Stimulated activated CD4-positive, alpha-beta T cell treated with anti-CD3 and anti-CD28 coated beads, Interleukin-15, amount 100 ng/mL, for 1 hour (primary cell): ENCODE measurements at places on chromosomes 3 and 15.

DNA sequence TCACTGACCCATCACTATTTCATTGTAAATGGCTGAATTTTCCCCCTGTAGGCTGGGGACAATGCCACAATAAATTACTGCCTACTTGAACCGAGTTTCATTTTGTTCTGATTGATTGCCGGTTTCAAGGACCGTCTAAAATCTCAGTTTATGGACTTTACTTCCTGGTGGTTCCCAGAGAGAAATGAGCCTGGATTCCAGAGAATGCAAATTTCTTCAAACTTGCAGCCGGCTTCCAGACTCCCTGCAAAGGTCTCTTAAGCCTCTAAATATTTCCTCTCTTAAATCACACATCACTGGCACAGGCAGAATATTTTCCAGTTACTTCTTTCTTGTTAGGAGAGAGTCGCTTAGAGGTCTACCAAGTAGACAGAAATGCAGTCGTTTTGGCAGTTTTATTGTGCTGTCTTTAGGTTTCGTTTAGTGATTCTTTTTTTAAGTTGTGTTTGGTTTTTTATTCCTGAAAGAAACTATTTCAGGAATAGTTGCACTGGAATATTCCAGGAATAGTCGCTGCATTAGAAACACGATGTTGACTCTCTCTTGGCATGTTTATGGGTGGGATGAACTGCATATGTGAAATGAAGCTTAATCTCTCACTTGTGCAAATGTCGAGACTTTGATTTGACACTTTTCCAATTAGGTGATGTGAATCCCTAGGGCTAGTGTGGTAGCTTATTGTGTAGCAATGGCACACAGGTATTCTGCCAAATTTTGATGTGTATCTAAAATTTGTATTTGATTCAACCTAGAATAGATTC is 284.1 kb upstream of the NR2E3 start:
- DNase-seq, result no peak

- DNase-seq, result no peak
Observed at GRCh38 chr3:45947361-45947760, 4.1 kb downstream of the CXCR6 start.

GRCh38 chr3:172694573-172695246 is 16.2 kb downstream of the NCEH1 start:
- no peak for DNase-seq

GRCh38 chr15:68725736-68726135 is 95.0 kb downstream of the ANP32A start:
- no peak for DNase-seq

- no peak for DNase-seq
Observed at GRCh38 chr3:140165781-140166180, 230.8 kb downstream of the CLSTN2 start.

- DNase-seq, result no peak
Observed at GRCh38 chr3:187085021-187085666, 54.2 kb downstream of the RPL39L start.

DNA sequence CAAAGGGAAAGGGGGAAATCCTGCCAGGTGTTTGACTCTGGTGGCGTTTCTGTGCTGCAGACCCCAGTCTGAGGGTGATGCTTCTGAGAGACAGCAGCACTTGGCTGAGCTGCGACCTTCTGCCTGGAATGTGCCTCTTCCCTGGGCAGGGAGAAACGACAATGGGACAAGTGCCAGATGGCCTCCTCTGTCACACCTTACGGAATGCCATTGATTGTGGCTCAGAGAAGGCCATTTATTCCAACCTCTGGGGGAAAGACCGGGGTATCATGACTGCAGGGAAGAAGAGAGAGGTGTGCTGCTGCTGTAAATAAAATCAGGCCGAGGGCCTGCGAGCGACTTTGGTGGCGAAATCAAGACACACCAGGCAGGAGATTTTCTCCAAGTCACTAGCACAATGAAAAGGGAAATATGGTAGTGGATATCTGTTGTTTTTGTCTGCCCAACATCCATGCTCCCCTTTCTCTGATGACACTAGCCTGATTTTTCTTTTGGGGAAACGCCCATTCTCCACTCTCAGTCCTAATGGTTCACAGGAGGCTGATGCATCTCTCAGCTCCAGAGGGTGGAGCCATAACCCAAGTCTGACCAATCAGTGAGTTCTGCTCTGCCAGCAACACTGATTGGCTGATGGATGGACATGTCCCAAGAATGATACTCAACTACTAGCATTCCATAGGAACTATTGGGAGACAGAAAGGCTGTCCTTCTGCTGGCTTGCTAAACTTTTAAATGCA is 336.1 kb downstream of the FOXP1 start:
- no peak for DNase-seq

- no peak for DNase-seq
Observed at GRCh38 chr3:20458994-20459716, 273.1 kb upstream of the SGO1 start.

DNA sequence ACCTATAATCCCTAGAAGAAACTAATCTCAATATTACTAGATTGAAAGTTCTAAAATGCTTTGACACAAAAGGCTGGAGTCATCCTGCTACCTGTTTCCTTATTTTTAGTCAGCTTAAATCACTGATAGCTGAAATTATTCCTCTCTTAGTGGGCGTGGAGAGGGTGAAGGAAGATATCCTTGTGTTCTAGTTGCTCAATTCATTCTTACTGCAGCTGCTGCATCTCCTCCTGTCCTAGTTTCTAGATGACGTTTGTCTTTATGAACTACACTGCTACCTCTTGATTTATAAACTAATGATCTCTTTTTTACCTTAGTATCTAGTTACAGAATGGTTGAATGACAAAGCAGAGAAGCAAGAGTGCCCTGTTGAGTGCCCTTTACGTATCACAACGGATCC is 50.7 kb downstream of the SETD5 start:
- DNase-seq, result no peak

GRCh38 chr3:58492494-58492905 is 604 bp downstream of the KCTD6 start:
- DNase-seq, result no peak

DNA sequence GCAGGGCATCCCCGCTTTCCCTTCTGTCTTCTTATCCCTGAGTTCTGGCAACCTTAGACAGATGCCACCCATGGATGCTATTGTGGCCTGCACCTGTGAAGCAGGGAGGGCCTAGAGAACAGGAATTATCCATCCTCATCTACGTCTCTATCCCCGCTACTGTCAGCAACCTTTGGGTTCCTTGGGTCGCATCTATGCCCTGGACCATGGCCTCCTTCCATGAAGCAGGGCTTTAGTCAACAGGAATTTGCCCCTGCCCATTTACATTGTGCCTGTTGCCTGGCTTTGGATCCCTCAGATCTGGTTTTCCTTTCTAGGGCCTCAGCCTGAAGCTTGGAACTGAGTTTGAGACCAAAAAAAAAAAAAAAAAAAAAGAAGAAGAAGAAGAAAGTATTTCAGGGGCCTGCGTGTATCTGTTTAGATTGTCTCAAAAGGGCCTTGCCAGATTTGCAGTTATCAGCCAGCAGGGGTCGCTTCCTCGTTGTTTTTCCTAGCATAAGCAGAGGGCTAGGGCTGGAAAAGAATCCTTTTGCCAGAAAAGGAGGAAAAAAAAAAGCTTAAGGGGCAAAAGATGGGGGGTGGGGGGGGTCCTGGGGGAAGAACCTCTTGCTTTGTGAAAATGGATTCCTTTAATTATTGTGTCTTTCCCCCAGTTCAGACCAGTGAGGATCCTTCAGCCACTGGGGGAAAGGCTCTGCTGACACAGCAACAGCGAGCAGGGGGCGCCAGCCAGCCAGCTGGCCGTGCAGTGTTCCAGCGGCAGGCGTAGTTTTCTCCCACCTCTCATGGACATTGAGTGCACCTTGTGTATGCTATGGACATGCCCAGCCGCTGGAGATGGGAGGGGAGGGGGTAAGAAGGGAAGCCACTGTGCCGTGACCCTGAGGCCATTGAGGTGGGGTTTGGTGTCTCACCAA is 65.7 kb upstream of the ALDH1L1 start:
- DNase-seq, result no peak

DNA sequence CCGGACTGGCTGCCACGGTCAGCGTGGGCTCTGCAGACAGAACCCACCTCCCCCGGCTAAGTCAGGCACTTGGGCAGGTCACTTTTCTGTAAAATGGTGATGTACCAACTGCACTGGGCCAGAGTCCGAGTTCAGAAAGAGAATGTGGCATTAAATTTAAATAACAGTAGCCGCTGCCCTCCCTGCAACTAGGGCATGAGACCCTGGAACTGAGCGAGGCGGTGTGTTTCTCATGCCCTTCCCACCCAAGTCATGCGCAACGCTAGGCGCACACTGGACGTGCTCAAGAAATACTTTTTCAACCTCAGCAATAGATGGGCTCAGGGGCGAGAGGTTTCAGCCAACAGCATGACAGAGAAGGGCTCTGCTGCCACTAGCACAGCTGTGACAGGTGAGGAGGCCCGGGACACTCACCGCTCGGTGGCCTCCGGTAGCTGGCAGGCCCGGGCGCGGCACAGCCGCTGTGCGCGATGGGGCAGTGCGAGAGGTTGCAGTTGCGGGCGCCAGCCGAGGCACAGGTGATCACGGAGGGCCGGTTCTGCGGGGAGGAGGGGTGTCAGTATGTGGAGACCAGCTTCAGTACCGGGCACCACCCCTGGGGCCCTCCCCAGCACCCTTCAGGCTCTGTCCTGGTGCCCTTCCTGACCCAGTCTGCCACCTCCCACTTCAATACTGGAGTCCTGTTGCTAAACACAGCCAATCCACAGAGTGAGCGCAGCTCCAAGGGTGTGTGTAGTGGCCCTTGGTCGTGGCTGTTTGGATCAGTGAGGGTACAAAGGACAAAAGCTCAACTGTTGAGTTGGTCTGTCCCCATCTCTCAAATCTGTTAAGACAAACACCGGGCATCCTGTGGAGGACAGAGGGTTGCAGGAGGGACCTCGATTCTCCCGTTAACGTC is 84.5 kb downstream of the VGLL4 start:
- DNase-seq, result no peak

GRCh38 chr15:99239545-99240198 is 9.7 kb downstream of the TTC23 start:
- DNase-seq, result no peak
